ENCODE measurements at places on chromosomes 3 and 15.

- DNase-seq = no peak
Observed at GRCh38 chr3:59688636-59689035, 638.8 kb upstream of the CFAP20DC start.

DNA sequence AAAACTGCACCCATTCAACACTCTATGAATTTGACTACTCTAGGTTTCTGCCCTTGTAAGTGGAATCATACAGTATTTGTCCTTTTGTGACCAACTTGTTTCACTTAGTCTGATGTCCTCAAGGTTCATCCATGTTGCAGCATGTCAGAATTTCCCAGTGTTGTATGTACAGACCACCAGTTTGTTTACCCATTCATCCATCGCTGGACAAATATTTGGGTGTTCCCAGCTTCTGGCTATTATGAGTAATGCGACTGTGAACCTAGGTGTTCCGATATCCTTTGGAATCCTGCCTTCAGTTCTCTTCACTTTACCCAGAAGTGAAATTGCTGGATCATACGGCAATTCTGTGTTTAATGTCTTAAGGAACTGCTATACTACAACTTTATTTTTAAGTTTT lies 12.6 kb downstream of the RPL32 start:
- DNase-seq = no peak

GRCh38 chr15:99635145-99635544 lies 69.4 kb downstream of the MEF2A start:
- DNase-seq = no peak

DNA sequence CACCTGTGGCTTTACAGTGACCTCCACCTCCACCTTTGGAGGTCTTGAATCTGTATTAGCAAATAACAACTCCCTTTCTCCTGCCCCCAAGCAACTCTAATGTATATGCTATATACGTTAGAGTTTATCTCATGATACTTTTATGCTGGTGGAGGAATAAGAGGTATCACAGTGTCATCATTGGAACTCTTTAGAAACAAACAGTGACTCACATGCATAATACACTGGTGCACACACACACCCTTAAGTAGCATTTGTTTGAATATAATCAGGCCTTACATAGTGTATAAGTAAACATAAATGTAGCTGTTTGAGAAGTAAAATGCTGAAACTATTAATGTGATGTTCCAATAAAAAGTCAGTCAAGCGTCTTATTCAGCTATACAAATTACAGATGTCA lies 280.2 kb upstream of the C2CD4B start:
- DNase-seq = no peak

GRCh38 chr15:59622289-59622688 lies 10.7 kb downstream of the GCNT3 start:
- DNase-seq = no peak

- DNase-seq = no peak
Observed at GRCh38 chr3:27713078-27713423, 9.1 kb downstream of the EOMES start.

GRCh38 chr3:7401418-7401817 lies 540.5 kb downstream of the GRM7 start:
- DNase-seq = no peak

GRCh38 chr3:1037631-1038030 lies 55.2 kb upstream of the CNTN6 start:
- DNase-seq = no peak

- DNase-seq = no peak
Observed at GRCh38 chr3:102124704-102125103, 275.4 kb downstream of the NFKBIZ start.

DNA sequence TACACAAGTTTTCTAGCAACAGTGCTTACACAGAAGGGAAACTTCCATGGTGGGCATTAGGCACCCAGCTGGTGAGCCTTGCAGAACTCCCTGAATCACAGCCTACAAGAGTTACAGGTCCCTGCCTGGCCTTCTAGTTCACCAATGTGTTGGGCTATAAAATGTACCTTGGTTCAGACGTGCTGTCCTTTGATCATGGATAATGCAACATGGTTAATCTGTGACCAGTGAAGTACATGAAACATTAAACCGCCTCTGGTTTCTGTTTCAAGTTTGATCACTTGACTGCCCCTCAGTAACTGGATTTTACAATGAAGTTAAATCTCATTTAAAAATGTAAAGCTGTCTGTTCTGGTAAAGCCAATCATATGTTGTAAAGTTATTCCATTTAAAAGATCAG lies 51.8 kb downstream of the FMN1 start:
- no peak for DNase-seq

GRCh38 chr3:9331171-9331570 lies 31.7 kb upstream of the THUMPD3 start:
- no peak for DNase-seq
